ENCODE measurements at places on chromosomes 11 and 22. TPM values are rescaled to one million over a fixed set of nuclear protein-coding genes. Genes with fewer than 3 reads are reported as not detected.

ZDHHC8 gene
- total RNA-seq = 7.0 TPM

TRPM5 gene
- total RNA-seq = not detected

SCGB1D2 gene
- total RNA-seq = not detected

ANO1 gene
- total RNA-seq = 1.5 TPM

KIRREL3 gene
- total RNA-seq = not detected

HEPN1 gene
- not detected for total RNA-seq

MMP11 gene
- 2.8 TPM for total RNA-seq

RIBC2 gene
- not detected for total RNA-seq

NAALAD2 gene
- 3.2 TPM for total RNA-seq

SLC25A18 gene
- 18.4 TPM for total RNA-seq

CCDC157 gene
- total RNA-seq = 1.8 TPM

PRR5L gene
- total RNA-seq = 24.8 TPM

SAA2 gene
- total RNA-seq = 94.6 TPM

SCO2 gene
- total RNA-seq = 9.5 TPM

ARHGAP8 gene
- total RNA-seq = 13.4 TPM

OR2AG2 gene
- total RNA-seq = 0.33 TPM

UPB1 gene
- 0.57 TPM for total RNA-seq

E2F8 gene
- not detected for total RNA-seq

OR5L1 gene
- not detected for total RNA-seq

ALG12 gene
- total RNA-seq = 9.9 TPM

MLC1 gene
- 1.1 TPM for total RNA-seq

MMP12 gene
- 17.0 TPM for total RNA-seq

HYOU1 gene
- 32.0 TPM for total RNA-seq

YPEL1 gene
- 7.7 TPM for total RNA-seq

SCGB1A1 gene
- not detected for total RNA-seq

ACR gene
- total RNA-seq = 1.5 TPM

MGAT3 gene
- 7.7 TPM for total RNA-seq

ZNF214 gene
- 2.0 TPM for total RNA-seq

ART5 gene
- not detected for total RNA-seq

DBX1 gene
- not detected for total RNA-seq

APOA4 gene
- total RNA-seq = not detected

CCDC73 gene
- total RNA-seq = not detected

ETS1 gene
- total RNA-seq = 130 TPM

FAT3 gene
- total RNA-seq = 0.34 TPM

PKNOX2 gene
- 0.51 TPM for total RNA-seq

PLEKHA7 gene
- 14.7 TPM for total RNA-seq

VSIG2 gene
- not detected for total RNA-seq

TMA7B gene
- total RNA-seq = not detected

CARD10 gene
- 2.4 TPM for total RNA-seq

DUSP8 gene
- 0.34 TPM for total RNA-seq

CHRM1 gene
- total RNA-seq = not detected

RASSF10 gene
- 0.38 TPM for total RNA-seq

PNPLA3 gene
- 2.6 TPM for total RNA-seq

TSSC4 gene
- 36.0 TPM for total RNA-seq

C11orf42 gene
- total RNA-seq = not detected

Measured in subcutaneous adipose tissue (tissue), 4 donors.